ENCODE measurements at places on chromosomes 16 and 17.

- no peak for DNase-seq
Measured at GRCh38 chr16:1283296-1283695, 26.1 kb upstream of the UBE2I start.

- no peak for DNase-seq
Measured at GRCh38 chr17:59287452-59287851, 44.0 kb upstream of the YPEL2 start.

DNA sequence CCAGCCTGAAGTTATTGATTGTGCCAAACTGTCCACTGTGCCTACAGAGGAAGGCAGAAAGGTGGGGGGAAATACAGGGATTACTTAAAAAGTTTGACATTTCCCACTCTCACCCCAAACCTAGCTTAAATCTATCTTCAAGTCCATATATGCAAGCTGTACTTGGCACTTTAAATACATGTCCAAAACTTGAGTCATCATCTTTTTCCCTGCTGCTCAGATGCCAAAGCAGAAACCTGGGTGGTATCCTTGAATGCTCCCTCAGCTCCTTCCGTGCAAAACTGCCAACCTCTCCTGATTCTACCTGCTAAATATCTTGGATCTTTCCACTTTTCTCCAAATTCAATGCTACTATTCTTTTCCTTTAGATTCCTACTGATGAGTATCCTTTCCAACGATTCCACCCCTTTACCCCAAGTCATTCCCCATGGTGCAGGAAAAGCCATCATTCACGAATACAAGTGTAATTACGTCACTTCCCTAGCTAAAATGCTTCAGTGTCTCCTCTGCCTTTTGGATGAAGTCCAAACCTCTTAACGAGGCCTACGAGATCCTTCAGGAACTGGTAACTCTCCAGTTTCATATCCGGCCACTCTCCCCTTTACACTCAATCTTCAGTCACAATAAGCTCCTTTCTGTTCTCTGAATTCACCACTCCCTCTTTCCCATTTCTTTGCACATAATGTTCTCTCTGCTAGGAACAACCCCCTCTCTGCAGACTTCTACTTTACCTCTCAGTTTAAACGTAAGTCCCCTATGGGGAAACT lies 9.3 kb downstream of the BECN1 start:
- no peak for DNase-seq

- DNase-seq, result no peak
Measured at GRCh38 chr17:6669479-6670212, 18.1 kb downstream of the C17orf100 start.

Data from COR-L47 (cell line).